ENCODE measurements at places on chromosomes 1 and 21. TPM values are rescaled to one million over a fixed set of nuclear protein-coding genes. Genes with fewer than 3 reads are reported as not detected.

Gene RCAN1
- 14.7 TPM for total RNA-seq

Gene MATN1
- total RNA-seq: 0.08 TPM

Gene KCNJ6
- 3.1 TPM for total RNA-seq

Gene OR2AK2
- not detected for total RNA-seq

Gene AMPD1
- not detected for total RNA-seq

Gene IGSF5
- total RNA-seq: not detected

Gene EXTL1
- total RNA-seq: 0.05 TPM

Gene OPTC
- total RNA-seq: not detected
